ENCODE measurements at places on chromosomes 3 and 15.
A peak's percentile ranks its signal among the peaks of the same experiment; 100 is the strongest.

GRCh38 chr3:134388788-134389485, 14.7 kb upstream of the AMOTL2 start:
- no peak for DNase-seq

GRCh38 chr3:118884748-118885206, 149.9 kb downstream of the IGSF11 start:
- DNase-seq, result peak; percentile 46

GRCh38 chr3:41202834-41203345, 3.6 kb downstream of the CTNNB1 start:
- DNase-seq, result peak; percentile 66

DNA sequence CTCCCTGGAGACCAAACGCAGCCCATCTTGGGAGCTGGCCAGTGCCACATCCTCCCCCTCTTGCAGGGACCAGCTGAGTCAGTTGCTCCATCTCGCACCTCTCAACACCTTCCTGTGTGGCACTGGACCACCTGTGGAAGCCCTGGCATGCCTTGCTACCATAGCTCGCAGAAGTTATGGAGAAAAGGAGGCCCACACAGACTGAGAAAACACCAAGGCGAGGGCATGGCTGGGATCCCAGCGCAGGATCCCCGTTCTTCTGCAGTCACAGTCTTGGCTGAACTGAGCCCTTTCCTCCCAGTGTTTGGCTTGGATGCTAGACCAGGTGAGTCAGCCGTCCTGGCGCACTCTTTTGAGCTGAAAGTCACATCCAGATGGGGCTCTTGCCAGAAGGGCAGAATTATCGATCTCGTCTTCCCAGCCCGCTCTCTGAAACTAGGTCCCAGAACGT, 46.9 kb downstream of the CHRD start:
- no peak for DNase-seq

DNA sequence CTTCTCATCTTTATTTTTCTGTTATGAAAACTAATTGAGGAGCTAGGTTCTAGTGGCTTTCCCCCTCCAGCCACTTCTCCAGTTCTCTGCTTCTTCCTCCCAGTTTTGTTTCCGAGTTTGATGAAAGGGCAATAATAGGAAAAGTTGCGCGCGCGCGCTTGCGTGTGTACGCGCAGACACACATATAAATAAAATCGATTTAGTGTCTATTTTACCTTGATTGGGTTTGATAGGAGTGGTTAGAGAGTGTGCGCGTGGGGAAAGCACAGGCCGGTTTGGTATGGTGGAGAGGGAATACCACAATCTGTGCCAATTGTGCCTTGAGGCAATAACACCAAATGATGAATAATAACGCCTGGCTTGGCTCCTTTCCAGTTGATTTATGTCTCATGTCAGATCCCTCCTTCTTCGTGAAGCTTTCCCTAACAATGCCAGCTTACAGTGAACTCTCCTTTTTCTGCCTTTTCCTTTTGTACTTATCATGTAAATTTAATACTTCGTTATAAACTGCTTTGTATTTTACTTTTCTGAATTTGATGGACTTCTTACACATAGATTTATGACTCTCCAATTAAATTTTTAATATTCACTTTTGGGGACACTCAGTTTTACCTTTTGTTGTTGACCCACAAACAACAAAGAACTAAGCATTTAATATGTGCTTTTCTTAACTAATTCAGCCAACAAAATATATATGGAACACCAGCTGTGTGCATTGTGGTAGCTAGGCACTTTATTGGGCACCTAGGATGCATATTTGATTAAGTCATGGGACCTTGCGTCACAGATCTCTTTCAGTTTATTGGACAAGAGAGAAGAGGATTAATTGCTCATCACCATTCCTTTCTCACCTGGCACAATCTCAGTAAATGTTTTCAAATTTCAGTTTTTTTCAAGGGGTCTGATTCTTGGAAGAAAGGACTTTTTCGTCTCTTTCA, 1.7 kb downstream of the TIPARP start:
- peak; percentile 91 for DNase-seq

DNA sequence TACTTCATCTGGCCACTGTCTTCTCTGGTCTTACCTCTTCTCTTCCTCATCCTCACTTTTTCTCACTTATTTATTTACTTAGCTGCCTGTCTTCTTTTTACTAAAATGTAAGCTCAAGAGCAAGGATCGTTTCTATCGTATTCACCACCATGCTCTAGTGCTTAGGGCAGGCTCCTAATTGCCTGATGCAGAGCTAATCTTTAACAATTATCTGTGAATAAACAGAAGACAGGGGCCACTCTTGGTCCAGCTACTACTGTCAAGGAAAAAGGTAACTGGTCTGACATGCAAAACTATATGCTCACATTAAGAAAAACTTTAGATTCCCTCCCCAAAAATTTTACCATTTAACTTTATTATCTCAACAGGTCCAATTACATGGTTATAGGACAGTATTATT, 17.5 kb downstream of the PIK3R4 start:
- DNase-seq, result no peak

- DNase-seq, result peak; percentile 61
Observed at GRCh38 chr15:57160823-57161560, 215.3 kb upstream of the CGNL1 start.

DNA sequence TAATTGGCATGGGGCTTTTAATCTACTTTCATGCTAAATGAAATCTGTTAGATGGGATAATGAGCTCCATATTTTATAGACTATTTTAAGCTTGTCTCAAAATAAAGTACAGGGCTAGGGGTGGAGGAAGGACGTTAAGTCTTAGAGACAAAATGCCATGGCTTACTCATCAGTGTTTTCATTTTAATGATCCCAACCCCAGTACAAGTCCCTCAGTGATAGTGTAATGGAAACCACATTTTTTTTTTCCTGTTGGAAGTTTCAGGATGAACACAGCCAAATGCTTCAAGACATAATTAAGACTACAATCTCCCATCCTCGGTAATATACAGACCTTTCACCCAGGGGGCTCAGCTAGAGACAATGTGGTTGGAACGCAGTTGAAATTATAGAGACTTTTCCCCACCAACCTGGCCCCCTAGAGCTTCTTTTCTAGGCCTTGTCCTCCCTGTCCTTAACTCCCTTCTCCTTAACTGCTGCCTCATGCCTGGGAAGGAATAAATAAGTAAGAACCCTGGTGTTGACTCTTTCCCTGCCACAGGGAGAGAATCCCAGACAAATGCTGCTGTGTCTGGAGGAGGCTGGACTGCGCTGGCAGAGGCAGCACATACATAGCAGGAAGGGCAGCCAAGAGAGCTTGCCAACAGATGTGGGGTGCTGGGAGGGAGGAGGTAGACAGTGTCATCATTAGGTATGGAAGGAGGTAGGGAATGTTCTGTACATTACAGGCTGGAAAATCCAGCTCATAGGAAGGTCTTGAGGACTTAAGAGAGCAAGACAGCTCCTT, 115.4 kb upstream of the ROPN1 start:
- DNase-seq, result no peak

- DNase-seq, result no peak
Observed at GRCh38 chr15:66760968-66761725, 59.1 kb downstream of the SMAD6 start.

GRCh38 chr3:63993653-63994079, 29.6 kb downstream of the PSMD6 start:
- peak; percentile 63 for DNase-seq

DNA sequence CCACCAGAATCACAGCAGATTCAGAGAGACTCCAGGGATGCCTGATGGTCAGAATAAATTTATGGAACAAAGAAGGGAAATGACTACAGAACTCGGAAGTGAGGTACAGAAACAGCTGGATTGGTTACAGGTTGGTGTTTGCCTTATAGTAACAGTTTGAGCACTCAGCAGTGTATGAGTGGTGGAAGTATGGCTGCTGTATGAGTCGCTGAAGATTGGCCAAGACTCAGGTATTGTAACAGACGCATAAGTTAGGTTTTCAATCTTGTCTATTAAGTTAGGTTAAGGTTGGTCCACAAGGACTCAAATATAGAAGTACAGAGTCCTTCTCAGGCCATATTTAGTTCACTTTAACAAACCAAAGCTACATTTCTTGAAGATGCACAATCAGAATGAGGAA, 33.1 kb downstream of the ATP13A5 start:
- DNase-seq, result no peak

DNA sequence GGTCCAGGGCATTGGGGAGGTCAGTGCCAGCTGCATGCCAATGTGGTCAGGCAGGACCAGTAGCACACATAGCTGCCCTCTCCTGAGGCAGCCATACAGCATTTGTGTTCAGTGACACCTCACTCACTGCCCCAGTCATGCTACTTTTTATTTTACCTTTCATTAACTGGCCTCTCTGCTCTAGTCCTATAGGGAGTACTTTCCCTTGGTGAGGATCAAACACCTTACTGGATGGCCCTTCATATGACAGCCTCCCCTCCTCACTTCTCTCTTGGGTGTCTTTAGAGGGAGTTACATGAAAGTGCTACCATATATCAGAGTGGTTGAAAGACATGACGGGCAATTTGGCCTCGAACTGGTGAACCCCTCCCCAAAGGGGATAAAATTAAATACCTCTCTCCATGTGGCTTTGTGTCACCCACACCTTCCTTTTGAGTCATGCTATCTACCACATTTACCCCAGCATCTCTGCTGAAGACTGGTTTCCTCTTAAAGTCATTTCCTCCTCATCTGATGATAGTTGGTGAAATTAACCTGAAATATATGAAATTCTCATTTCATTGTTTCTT, 17.6 kb downstream of the RLBP1 start:
- DNase-seq, result no peak

- peak; percentile 63 for DNase-seq
Observed at GRCh38 chr3:48039487-48040190, 23.4 kb upstream of the MAP4 start.

- DNase-seq, result no peak
Observed at GRCh38 chr3:16409032-16409431, 104.5 kb downstream of the RFTN1 start.

DNA sequence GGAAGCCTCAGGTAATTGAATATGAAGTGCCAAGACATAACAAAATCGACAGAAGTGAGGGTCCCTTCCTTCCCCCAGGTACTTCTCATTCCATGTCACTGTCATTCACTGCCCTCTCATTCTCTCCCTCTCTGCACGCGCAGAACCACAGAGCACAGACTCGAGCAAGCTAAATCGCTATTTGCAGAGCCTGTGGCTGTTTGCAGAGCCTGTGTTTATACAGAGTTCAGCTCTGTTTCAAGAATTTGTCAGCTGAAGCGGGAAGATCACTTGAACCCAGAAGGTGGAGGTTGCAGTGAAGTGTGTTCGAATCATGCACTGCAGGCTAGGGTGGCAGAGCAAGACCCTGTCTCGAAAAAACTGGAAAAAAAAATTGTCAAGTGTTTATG, 2.5 kb downstream of the VILL start:
- DNase-seq, result no peak
